Hematopoietic multipotent progenitor cell treated with erythropoietin and hydrocortisone succinate and interleukin-3 and kit ligand, for 6 days (in vitro differentiated cells): ENCODE measurements at places on chromosomes 13 and 19.

- DNase-seq = no peak
Observed at GRCh38 chr13:106099765-106100164, 435.7 kb downstream of the EFNB2 start.

DNA sequence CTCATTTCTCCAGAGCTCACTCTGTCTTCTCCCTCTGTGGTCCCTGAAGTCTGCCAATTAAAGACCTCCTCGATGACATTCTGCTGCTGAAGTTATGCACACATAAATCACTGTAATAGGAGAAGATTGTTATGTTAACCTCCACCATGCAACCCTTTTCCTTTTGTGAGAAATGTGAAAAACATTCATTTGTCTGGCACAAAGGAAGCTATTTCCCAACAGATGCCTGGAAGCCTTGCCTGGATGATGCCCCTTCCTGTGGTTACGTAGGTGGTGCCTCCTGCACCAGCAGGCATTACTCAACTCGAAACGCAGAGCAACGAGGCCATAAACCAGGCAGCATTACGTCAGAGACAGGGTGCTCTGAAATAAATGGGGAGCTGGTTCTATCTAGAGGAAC lies 327.4 kb upstream of the ZNF507 start:
- no peak for DNase-seq

DNA sequence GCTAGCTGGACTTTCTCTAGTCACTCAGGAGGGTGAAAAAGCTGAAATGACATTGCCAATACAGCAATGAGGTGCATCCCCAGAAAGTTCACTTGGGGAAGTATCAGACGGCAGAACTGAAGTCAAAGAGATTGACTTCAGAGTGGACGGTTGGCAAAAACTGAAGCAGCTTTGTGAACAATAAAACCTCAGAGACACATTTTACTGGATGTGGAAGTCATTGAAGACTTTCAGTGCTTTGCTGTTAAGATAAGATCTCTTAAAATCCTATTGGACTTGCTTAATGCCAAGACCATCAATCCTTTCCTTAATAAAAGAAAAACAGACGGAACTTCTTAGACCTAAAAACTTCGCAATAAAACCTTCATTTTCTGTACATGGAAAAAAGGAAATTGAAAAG lies 103.7 kb downstream of the ABCC4 start:
- DNase-seq = no peak

DNA sequence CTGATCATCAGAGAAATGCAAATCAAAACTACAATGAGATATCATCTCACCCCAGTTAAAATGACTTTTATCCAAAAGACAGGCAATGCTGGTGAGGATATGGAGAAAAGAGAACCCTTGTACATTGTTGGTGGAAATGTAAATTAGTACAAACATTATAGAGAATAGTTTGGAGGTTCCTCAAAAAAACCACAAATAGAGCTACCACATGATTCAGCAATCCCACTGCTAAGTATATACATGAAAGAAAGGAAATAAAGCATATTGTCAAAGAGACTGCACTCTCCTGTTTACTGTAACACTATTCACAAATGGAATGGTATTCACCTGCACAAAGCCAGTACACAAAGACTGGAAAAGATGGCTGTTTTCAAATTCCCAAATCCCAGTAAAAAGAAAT lies 1233.7 kb downstream of the PCDH17 start:
- peak; percentile 2 for DNase-seq

DNA sequence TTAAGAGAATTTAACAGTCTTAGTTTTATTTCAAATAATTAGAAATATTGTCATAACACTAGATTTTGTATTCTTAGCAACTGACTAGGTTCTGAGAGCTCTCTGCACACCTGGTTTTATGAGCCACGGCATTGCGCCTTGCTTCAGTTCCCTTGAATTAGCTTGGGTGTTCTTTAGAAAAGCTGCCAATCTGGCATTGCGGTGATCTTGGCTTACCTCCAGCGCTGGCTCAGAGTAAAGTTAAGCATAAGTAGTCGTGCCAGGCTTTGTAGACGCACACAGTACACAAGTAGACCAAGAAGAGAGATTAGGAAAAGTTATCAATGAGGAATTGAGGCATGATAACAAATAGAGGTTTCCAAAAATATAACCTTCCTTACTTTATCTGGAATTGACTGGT lies 45.7 kb downstream of the TPP2 start:
- DNase-seq = no peak

DNA sequence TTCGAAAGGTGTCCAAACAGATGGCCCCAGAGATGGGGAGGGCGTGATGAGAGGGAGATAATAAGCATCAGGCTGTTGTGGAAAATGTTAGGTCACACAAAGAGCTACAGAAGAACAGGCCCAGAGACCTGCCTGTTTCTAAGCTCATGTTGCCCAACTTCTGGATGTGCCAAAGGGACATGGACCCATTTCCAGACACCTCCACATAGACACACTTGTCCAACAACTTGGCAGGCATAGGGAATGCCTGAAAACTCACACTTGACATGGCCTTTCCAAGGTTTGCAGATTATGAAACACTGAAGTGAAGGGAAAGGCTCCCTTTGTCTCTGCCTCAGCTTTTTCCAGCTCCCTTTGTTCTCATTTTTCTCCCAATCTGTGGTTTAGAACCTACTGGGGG lies 43.5 kb upstream of the CYP2B6 start:
- DNase-seq = no peak

GRCh38 chr19:30209617-30210600 lies 162.3 kb upstream of the ZNF536 start:
- no peak for DNase-seq

DNA sequence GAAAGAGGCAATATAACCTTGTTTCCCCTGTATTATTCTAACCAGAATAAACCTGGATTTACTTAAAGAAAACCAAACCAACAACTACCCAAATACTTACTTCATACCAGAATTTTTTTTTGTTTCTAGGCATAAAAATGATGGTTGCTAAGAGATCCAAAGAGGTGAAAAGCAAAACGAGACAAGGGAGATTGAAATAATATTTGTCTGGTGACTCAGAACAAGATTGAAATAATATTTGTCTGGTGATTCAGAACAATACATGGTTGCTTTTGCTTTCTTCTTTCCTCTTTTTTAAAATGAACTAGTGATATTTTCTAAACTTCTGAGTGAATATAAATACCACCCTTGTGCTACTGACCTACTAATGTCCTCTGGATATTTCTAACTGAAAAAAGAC lies 592.9 kb downstream of the KCTD12 start:
- no peak for DNase-seq

- no peak for DNase-seq
Observed at GRCh38 chr13:40519637-40520036, 146.8 kb downstream of the FOXO1 start.

GRCh38 chr13:112434937-112435523 lies 58.9 kb downstream of the SPACA7 start:
- DNase-seq = no peak

DNA sequence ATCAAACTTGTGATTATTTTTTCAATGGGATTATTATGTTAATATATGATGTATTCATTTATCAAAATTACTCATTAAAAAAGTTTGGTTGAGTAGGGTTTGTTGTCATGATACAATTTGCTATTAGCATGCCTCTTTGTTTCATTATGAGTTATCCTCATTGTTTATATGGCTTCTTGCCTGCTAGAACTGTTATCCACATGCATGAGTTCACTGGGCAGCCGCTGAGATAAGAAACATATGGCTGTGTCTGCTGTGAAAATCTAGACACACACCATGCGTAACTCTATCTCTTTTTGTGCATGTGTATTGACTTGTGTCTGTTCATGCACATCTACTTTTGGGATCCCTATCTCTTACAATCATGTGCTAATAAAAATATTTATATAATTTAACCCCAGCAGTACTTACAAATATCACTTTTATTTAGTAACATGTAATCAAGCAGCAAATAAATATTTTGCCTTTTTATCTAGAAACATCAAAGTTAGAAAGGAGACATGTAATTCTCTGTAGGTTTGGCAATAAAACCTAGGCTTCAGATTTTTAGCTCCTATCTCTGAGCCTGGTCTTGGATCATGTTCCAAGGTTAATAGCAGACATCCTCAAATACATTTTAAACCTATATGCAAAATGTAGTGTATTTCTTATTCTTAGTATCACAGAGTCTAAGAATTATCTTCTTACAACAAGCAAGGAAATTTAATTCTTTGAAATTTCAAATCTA lies 11.2 kb upstream of the KLF12 start:
- DNase-seq = peak; percentile 10

GRCh38 chr13:44765001-44765471 lies 188.9 kb upstream of the TSC22D1 start:
- no peak for DNase-seq

GRCh38 chr13:26660766-26661165 lies 99.8 kb downstream of the GPR12 start:
- no peak for DNase-seq

- DNase-seq = peak; percentile 96
Observed at GRCh38 chr19:18932216-18932841, 8.7 kb downstream of the HOMER3 start.

GRCh38 chr13:109088624-109088917 lies 459.2 kb downstream of the MYO16 start:
- DNase-seq = no peak

DNA sequence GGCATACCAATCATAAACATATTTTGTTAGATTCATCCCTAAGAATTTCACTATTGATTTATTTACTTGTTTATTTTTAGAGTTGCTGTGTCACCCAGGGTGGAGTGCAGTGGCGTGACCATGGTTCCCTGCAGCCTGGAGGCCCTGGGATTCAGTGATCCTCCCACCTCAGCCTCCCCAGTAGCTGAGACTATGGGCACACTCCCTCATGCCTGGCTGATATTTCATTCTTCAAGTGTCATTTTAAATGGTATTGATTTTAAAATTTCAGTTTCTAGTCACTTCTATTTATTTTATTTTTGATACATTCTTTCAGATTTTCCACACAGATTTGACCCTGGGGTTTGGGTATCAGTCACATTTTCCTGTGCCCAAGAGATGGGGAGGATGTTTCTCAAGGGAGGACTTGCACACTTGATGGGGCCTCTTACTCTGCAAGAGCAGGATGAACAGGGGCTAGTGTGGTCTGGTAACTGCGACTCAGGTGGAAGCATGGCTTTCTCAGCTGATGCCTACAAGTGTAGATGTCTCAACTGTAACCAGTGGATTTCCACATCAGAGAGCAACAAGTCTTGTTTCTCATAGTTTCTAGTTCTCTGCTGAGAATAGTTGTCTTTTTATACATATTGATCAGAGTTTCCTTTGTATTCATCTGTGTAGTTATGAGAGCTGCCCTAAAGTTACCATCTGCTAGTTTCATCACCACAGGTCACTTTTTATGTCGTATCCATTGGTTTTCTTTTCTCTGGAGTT lies 40.2 kb downstream of the CCNE1 start:
- DNase-seq = no peak

DNA sequence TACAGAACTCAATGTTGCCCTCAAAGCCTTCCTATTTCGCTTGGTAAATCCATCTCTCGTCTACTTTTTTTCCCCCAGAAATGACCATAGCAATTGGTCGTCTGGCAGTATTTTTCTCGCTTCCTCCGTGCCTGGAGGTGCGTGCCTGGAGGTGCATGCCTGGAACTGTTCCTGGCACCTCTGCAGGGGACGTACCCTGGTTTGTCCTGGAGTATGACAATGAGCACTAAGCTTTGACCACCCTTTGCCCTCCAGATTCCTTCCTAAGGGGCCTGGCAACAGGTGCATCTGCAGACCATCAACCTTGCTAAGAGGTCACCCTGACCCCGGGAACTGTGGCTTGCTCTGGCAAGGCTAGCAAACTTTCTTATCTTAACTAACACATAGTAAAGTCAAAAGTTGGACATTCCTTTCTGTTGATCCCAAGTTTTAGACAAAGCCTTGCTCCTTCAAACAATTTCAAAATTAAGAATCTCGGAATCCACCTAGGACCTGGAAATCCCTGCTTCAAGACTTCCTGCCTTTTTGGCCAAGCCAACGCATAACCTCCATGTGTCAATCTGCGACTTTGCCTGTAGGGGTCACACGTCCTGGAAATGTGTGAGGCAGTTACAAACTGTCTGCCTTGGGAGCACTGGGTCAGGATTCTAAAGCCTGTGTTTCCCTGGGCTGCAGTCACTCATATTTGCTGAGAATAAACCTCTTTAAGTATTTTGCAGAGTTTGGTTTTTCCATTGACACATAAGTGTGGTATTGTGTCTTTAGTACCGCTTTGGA lies 28.8 kb upstream of the TUBGCP3 start:
- peak; percentile 75 for DNase-seq

- DNase-seq = no peak
Observed at GRCh38 chr19:2477141-2477710, 1.3 kb downstream of the GADD45B start.

DNA sequence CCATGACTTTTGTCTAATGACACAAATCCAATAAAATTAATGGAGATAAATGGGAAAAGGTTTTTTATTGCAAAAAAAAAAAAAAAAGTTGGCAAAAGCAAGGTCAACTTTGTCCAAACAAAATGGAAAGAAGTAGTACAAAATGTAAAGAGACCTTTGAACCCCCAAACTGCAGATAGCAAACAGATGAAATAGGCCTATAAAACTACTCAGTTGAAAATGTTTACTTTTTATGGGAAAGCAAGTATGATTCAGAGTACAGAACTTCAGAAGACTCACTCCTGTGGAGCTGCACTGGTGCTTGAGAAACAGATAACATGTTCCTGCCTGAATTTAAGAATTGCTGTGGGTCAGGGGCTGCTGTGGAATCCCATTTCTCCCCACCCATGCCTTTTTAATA lies 9.8 kb upstream of the ZNF177 start:
- DNase-seq = no peak

DNA sequence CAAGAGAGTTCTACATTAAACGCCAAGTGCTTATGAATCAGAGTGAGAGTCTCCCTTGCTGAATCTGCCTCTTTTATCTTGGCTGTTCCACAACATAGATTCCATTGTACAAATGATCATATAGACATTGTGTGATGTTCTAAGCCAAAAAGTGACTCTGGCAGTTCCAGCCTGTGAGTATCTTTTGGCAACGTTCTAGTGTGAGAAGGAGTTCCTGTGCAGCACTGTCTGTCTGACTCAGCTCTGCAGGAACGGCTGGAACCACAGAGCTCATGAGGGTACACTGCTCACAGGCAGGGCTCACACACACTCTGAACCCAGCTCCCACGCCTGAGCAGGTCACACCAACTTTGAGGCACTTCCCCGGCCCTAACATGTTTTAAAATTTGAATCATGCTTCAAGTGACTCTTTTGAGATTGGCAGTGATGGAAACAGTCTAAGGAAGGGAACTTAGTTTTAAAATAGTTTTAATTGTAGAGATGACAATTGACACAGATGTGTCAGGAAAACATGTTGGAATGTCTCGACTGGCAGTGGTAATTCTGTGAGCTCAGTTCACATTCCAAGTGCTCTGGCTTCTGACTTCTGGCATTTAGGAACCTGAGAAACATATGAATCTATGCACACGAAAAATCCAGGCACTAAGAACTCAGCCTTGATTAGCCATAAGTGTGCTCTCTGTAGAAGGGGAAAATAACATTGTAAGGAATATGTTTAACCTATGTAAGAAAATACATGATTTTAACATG lies 272.0 kb downstream of the UQCRFS1 start:
- no peak for DNase-seq

DNA sequence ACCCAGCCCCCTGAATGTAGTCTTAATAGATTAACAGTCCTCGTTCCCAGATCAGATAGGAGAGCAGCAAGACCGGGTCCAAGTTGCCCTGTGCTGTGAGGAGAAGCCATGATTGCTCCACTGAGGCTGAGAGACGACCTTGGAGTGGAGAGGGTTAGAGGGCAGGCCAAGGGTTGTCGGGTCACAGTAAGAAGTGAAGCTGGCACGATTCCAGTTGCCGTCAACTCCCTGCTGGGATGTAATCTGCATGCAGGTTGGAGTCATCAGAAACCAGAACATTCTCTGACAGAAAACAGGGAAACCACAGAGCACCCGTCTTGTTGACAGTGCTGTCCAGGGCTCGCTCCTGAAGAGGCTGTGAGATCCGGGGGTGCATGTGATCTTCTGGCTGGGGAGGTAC lies 19.0 kb upstream of the ATP11A start:
- no peak for DNase-seq

- peak; percentile 51 for DNase-seq
Observed at GRCh38 chr13:111179908-111180760, 65.0 kb downstream of the ARHGEF7 start.
